ENCODE measurements at places on chromosomes 12 and 14. TPM values are rescaled to one million over a fixed set of nuclear protein-coding genes. Genes with fewer than 3 reads are reported as not detected.
A peak's percentile ranks its signal among the peaks of the same experiment; 100 is the strongest.

Gene AHNAK2
- total RNA-seq: 31.8 TPM

- DNase-seq: peak; percentile 62
Measured at GRCh38 chr12:15928870-15929571, 17.9 kb downstream of the DERA start.

GRCh38 chr12:107402041-107403022, 283.3 kb upstream of the PWP1 start:
- DNase-seq: no peak

GRCh38 chr12:102567031-102567985, 86.9 kb upstream of the IGF1 start:
- peak; percentile 66 for DNase-seq

DNA sequence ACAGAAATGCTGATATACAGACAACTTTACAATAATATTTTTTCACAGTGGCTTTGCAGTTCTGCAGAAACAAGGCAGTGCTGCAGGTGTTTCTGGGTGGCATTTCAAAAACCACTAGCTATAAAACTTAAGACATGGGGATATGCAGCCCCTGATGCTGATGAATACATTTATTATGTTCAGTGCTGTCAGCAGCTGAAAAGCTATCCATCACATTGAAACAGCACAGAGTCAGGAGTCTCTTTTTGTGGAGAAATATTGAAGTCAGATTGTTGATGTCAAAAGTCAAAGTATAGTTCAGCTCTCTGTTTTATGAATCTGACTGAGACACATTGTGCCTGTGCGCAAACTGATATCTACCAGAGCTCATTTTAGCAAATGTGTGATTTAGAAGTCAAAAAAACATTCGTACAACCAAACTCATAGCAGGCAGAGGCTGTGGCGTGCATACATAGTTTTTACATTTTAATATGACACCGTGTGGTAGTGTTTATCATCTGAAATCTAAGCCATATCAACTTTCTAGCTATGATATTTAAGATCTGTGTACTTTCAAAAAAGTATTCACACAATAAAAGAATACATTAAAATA, 467.6 kb downstream of the PRKD1 start:
- no peak for DNase-seq

- DNase-seq: no peak
Measured at GRCh38 chr12:113227686-113228391, 6.6 kb downstream of the TPCN1 start.

GRCh38 chr12:114694436-114695304, 10.7 kb upstream of the TBX3 start:
- peak; percentile 79 for DNase-seq

- DNase-seq: no peak
Measured at GRCh38 chr12:49934505-49934904, 16.0 kb upstream of the AQP2 start.

Data from osteoblast (primary cell).